Pancreas (tissue), 10 donors: ENCODE measurements at places on chromosomes 5 and 9.

- H3K36me3 ChIP-seq: no peaks in the 10 kb centered on the region
- H3K27ac ChIP-seq: no peak overlapping the region
- H3K4me3 ChIP-seq: no peak overlapping the region
- no peaks in the 10 kb centered on the region for H3K4me1 ChIP-seq
- H3K27me3 ChIP-seq: no peaks in the 10 kb centered on the region
- no peak for DNase-seq
Measured at GRCh38 chr5:157689942-157690689, 18.8 kb downstream of the C5orf52 start.

DNA sequence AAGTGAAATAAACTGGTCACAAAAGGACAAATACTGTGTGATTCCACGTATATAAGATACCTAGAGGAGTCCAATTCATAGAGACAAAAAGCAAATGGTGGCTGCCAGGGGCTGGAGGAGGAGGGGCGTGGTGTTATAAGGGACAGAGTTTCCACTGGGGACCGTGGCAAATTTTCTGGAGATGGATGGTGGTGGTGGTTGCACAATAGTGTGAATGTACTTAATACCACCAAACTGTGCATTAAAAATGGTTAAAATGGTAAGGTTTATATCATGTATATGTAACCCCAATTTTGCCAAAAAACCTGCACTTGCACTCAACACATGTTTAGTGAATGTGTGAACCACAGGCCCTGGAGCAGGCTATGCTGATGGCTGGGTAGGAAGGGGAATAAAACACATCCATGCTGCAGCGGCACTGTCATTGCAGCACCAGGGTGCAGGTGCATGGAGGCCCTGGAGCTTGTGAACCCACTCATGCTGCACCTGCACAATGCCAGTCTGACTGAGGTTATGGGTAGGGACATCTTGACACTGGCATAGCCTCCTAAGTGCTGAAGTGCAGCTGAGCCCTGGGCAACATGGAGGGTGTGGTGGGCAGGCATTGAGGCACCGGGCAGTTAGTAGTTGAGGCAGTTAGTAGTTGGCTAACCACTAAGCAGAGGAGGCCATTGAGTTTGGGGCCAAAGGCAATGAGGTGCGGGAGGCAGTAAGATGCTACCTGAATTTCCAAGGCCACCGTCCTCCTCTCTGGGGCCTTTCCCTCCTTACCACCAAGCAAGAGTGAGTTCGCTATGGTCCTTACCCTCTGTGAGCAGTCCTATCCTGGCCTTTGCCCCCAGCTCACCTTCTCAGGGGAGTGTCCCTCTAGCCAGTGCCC is 3.5 kb upstream of the PHF2 start:
- no peaks in the 10 kb centered on the region for H3K36me3 ChIP-seq
- DNase-seq: no peak
- peaks cover under 1% of the 10 kb centered on the region for H3K4me1 ChIP-seq
- no peak overlapping the region for H3K27ac ChIP-seq

DNA sequence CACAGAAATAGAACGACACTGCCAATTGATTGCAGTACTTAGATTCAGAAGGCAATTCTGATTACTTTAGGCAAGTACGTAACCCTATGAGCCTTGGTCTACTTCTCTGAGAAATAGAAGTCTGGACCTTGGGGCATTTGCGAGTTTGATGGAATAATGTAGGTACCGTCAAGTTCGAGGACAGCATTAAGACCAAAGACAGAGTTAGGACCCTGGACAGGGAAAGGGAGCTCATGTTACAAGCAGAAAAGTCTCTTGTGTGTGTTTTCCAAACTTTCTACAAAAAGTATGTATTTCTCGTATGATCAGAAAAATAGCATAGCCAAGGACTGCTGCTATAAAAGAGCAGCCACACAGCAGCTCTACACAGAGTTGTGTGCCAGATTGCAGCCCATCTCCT is 20.1 kb downstream of the CCDC180 start:
- no peak overlapping the region for H3K27ac ChIP-seq
- no peak for DNase-seq
- H3K36me3 ChIP-seq: no peaks in the 10 kb centered on the region

GRCh38 chr5:156375895-156376495 is 49.0 kb downstream of the SGCD start:
- H3K4me1 ChIP-seq: no peaks in the 10 kb centered on the region
- no peak for DNase-seq
- H3K4me3 ChIP-seq: no peak overlapping the region

GRCh38 chr5:32600054-32600622 is 14.8 kb downstream of the SUB1 start:
- H3K27ac ChIP-seq: no peak overlapping the region
- no peak overlapping the region for H3K4me3 ChIP-seq
- peaks cover 29% of the 10 kb centered on the region for H3K36me3 ChIP-seq
- H3K27me3 ChIP-seq: no peaks in the 10 kb centered on the region

GRCh38 chr9:96186591-96187011 is 115.4 kb downstream of the HSD17B3 start:
- H3K27ac ChIP-seq: no peak overlapping the region
- H3K4me1 ChIP-seq: no peaks in the 10 kb centered on the region
- H3K36me3 ChIP-seq: no peaks in the 10 kb centered on the region

DNA sequence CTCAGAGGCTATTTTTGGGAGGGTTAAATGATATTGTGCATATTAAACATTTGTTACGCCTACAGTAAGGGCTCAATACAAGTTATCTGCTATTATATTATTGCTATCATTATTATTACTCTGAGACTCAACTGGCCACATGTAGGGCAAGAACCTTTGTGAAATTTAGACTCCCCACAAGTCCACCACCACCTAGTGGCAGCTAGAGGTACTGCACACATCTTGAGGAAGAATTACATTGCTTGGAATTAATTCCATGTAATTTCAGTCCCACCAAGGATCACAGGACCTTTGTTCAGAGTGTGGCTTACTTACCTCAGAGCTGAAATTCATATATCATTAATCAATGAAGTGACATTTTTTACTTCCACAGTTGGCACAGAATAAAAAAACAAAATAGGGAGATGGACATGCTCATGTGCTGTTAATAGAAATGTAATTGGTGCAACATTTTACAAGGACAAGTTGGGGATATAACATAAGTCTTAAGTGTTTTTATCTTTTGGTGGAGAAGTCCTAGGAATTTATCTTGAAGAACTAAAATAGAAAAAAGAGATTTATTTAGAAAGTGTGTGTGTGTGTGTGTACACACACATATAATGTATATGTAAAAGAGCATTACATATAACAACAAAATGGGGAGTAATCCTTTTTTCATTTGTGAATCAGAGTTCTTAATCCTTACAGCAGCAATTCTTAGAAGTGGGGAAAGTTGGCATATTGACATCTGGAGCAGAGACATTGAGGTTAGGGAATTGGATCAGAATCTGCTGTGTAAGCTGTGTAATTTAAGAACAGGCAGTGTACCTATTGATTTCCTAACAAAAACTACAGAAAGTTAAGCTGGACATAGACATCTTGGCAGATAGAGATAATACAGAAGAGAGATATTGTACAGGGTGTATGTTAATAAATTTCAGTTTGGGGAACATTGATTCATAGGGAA is 11.2 kb downstream of the MSANTD3 start:
- H3K4me1 ChIP-seq: no peaks in the 10 kb centered on the region
- H3K36me3 ChIP-seq: no peaks in the 10 kb centered on the region
- H3K4me3 ChIP-seq: no peak overlapping the region
- H3K27me3 ChIP-seq: no peaks in the 10 kb centered on the region
- no peak overlapping the region for H3K27ac ChIP-seq
- peak; percentile 62 for DNase-seq

GRCh38 chr5:166803058-166803457 is 1488.4 kb upstream of the WWC1 start:
- H3K4me1 ChIP-seq: no peaks in the 10 kb centered on the region
- no peak overlapping the region for H3K27ac ChIP-seq
- no peak overlapping the region for H3K4me3 ChIP-seq
- DNase-seq: no peak
- H3K27me3 ChIP-seq: no peaks in the 10 kb centered on the region
- H3K36me3 ChIP-seq: no peaks in the 10 kb centered on the region
